CD4-positive, alpha-beta T cell treated with Interleukin-12 subunit alpha and Interleukin-12 subunit beta, for 1 hour (primary cell): ENCODE measurements at places on chromosomes 16 and 17.
A peak's percentile ranks its signal among the peaks of the same experiment; 100 is the strongest.

GRCh38 chr17:71709271-71709890, 411.4 kb upstream of the SOX9 start:
- no peak for DNase-seq

DNA sequence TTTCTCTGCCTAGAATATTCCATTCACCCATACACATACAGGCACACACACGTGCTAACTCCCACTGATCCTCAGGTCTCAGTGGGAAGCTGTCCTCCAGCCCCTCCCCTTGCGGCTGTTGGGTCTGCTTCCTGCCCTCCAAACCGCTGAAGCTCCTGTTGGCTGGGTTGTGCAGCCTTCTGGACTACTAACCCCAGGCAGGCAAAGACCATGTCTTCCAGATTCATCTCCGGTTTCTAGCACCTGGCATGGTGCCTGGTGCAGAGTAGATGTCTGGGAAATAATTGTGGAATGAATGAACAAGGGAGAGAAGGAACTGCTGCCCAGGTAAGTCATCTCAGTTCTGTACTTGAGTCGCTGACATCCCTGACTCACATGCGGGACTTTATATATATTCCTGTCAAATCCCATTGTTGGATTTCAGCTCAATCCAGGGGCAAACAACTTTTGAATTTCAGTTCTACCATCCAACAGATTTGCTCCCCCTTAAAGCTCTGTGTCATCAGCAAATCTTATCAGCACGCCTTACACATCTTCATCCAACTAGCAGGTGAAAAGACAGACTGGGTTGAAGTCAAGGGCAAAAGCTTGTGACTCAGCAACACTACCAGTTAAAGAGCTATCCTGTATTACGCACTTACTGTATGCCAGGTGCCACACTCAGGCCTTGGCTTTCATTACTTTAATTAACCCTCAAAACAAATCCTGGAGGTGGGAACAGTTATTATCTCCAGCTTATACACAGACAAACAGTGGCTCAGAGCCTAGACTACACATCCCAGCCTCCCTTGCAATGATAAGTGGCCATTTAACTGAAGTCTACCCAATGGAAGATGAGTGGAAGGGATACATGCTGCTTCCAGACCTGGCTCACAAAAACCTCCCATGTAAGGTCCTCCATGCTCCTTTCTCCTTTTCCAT, 51.1 kb downstream of the SRCIN1 start:
- DNase-seq: no peak

- DNase-seq: no peak
Observed at GRCh38 chr16:57303021-57303909, 18.8 kb upstream of the PLLP start.

- DNase-seq: peak; percentile 54
Observed at GRCh38 chr17:72556944-72557826, 436.4 kb downstream of the SOX9 start.

GRCh38 chr17:74785981-74786360, 9.8 kb upstream of the NAT9 start:
- DNase-seq: no peak

DNA sequence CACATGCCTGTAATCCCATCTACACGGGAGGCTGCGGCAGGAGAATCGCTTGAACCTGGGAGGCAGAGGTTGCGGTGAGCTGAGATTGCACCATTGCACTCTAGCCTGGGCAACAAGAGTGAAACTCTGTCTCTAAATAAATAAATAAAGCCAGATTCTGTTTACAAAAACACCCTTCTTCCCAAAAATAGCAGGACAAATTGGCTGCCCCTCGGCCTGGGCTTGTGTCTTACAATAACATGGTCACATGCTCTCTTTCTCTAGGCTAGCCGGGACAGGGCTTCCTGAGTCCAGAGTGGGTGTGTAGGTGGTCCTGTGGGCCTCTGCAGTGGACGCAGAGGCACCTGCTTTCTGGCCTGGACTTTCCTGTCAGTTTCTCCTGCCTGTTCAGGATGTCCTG, 3.2 kb upstream of the EDC4 start:
- no peak for DNase-seq

- no peak for DNase-seq
Observed at GRCh38 chr17:21524211-21524591, 148.0 kb downstream of the KCNJ12 start.

DNA sequence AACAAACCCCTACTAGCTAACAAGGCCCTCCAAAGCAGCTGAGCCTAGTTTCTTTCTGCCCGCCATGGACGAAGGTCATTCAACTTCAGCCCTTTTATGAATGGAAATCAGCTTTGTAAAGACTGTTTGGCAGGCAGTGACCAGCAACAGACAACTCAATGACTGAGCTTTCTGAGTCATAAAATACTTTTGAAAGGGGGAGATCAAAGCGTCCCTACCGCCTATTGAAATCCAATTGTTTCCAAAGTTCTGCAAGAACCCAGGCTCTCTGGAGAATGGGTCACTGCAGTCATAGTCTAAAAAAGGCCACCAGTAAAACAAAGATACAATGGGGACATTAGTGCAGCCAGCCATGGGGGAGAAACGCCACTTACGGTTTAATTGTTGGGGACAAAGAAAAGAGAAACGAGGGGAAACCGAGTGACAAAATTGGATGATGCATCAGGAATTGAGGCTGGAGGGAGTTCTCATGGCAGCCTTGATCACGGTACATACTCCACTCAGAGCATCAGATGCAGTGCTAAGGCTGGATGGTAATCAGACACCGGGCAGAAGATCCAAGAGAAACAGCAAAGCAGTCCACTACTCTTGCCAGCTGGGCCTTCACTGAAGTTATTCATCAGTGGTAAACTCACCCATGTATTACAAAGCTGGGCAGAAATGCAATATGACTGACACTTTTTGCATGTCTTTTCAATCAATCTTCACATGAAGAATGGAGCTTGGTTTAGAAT, 9.8 kb downstream of the ADAMTS18 start:
- no peak for DNase-seq

DNA sequence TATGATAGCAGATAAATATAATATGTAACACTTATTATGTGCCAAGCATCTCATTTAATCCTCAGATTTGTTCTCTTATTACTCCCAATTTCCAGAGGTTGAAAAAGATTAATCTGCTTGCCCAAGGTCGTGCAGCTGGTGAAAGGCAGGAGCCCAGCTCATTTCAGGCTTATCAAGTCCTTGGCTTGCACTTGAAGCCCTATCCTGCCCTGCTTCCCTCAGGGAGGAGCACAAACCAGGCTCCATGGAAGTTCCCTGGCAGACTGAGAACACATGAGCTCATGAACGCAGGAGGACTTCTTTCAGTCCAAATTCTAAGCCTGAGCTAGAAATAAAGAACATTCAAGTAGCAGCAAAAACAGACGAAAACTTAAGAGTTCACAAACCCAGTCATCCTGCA, 74.8 kb downstream of the USP31 start:
- no peak for DNase-seq

DNA sequence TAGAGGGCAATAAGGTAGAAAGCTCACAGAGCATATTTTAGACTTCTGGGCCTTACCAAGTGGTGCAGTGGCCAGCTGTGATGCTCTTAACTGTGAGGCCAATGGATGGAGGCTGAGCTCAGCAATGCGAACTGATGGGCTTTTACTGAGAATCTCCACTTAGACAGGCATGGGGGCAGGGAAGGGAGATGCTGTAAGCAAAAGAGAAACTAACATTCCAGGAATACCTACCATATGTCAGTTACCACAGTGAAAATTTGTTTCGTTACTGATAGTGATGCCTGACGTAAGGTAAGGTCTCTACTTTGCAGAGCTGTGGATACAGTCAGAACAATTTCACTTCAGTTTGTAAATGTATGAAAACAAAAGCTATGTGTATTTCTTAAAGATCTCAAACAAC, 250.6 kb upstream of the ZFHX3 start:
- DNase-seq: no peak

DNA sequence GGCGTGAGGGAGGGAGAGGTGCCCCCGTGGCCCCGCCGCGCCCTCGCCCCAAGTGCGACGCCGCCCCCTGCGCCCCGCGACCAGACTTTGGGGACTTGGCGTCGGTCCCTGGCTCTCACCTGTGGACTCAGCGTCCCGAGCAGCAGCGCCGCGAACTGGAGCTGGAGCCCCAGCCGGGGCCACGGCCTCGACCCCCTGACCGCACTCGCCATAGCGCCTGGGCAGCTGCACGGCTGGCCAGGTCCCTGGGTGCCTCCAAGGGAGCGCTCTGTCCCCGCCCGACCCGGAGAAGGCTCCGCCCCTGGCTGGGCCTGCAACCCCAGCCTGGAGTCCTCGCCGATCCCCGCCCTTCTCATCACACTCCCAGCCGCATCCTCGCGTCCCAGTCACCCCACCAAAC, at the start of gene ERN2:
Gene ERN2 (minus strand): TSS at position 247 of the 400 bp plus-strand sequence. CDS start 35 bp downstream, at position 212.
- no peak for DNase-seq

DNA sequence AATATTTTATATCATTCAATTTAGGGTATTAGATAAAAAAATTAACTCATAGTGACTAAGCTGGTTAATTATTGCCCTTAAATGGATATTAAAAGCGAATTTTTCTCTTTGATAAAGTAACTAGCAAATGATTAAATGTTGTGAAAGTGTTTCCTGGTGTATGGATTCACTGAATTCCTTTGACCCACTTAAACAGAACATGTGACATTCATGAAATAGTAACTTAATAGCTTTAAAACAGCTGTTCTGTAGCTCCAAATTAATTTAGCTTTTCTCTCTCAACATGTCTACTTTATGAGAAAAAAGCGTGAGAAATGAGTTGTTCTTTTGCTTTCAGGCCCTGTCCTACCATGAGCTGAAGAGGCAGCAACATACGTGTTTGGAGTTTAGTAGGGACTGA, 36.4 kb upstream of the APPBP2 start:
- DNase-seq: no peak

- DNase-seq: no peak
Observed at GRCh38 chr17:7633093-7633492, 3.2 kb downstream of the SHBG start.

GRCh38 chr17:9251273-9251672, 230.0 kb downstream of the NTN1 start:
- DNase-seq: no peak

GRCh38 chr16:80620736-80621605, 80.2 kb downstream of the DYNLRB2 start:
- no peak for DNase-seq

- no peak for DNase-seq
Observed at GRCh38 chr16:53597776-53598175, 94.8 kb upstream of the AKTIP start.

GRCh38 chr17:68318103-68318991, 27.1 kb downstream of the ARSG start:
- DNase-seq: no peak

DNA sequence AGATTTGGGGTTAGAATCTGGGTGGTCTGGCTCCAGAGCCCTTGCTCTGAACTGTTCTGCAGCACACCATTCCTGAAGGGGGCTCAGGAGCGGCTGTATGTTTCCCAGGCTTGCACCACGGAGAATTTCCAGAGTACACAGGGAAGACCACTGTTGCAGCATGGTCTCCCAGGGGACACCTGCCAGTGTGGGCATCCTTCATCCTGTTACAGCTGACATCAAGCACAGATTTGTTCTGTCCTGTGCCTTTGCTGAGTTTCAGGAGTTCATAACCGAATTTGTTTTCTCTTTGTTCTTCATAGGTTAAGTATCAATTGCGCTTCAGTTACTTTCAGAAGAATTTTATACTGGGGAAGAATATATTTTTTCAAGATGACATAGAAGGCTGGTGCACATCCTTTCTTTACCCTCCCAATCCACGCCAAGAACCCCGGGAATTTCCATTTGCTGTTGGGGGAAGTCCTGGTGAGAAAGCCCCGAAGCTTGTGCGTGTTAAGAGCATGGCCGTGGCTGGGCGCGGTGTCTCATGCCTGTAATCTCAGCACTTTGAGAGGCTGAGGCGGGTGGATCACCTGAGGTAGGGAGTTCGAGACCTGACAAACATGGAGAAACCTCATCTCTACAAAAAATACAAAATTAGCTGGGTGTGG, 26.3 kb upstream of the ABCA3 start:
- DNase-seq: no peak

GRCh38 chr16:77223184-77223583, 24.0 kb downstream of the SYCE1L start:
- DNase-seq: no peak

DNA sequence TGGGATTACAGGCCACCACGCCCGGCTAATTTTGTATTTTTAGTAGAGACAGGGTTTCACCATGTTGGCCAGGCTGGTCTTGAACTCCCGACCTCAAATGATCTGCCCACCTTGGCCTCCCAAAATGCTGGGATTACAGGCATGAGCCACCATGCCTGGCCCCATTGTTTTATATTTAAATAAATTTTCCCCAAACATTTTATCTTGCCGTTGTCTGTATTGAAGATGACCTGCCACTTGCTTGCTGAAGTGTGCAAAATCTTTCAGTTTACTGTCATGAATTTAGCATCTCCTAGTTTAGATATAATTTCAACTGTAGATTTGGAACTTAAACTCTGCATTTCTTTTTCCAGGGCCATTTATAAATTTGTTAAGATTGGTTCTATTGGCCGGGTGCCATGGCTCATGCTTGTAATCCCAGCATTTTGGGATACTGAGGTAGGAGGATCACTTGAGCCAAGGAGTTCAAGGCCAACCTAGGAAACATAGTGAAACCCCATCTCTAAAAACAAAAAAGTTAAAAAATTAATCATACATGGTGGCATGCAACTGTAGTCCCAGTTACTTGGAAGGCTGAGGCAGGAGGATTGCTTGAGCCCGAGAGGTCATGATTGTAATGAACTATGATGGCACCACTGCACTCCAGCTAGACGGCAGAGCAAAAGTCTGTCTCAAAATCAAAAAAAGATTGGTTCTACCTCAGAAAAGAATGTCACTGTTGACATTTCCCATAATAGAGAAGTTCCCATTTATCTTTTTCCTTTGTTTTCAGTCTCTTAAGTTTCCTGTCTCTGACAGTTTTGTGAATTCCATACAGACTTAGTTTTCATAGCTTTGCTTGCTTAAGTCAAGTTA, 84.4 kb downstream of the VMP1 start:
- no peak for DNase-seq

DNA sequence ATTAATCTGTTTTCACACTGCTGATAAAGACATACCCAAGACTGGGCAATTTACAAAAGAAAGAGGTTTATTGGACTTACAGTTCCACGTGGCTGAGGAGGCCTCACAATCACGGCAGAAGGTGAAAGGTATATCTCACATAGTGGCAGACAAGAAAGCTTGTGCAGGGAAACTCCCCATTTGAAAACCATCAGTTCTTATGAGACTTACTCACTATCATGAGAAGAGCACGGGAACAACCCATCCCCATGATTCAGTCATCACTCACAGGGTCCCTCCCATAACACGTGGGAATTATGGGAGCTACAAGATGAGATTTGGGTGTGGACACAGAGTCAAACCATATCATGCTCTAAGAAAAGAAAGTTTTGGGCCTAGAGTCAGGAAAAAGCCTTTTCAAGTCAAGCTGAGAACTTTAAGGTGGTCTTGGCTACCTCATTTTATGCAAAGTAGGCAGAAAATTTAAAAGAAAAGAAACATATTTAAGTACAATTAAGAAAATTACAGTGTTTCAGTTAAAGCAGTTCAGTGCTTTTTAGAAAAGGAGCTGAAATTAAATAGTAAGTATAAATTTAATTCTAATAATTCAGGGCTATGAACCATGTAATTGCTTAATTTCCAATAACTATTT, 24.9 kb upstream of the CRYM start:
- DNase-seq: no peak
